Astrocyte (in vitro differentiated cells and primary cell): ENCODE measurements at places on chromosomes 6 and 20.

DNA sequence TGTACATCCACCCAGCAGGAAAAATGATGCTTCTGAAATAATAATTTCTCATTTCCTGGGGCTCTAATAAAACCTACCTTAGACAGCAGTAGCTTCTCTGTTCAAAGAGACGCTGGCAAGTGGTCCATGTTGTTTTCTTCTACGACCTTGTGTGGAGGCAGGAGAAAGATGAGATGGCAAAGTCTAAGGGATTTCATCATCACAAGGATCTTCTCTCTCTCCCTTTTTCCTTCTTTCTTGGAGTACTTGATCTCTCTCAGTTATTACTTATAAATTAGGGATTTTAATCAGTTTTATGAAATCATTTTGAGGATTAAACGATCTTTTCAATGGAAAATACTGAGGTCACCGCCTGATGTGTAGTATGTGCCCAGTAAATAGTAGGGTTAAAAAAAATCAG is 147.5 kb downstream of the BMP7 start:
- no peak for DNase-seq

GRCh38 chr6:80623066-80623815 is 516.8 kb downstream of the BCKDHB start:
- no peak for DNase-seq

- peak; percentile 29 for DNase-seq
These were observed 39.4 kb downstream of the HFE start for GRCh38 chr6:26126394-26127235.

- DNase-seq, result no peak
These were observed 82.5 kb upstream of the ARID1B start for GRCh38 chr6:156694679-156695078.

GRCh38 chr6:2615251-2615650 is 135.5 kb downstream of the MYLK4 start:
- DNase-seq, result no peak

GRCh38 chr6:118188561-118188960 is 281.5 kb downstream of the SLC35F1 start:
- no peak for DNase-seq

DNA sequence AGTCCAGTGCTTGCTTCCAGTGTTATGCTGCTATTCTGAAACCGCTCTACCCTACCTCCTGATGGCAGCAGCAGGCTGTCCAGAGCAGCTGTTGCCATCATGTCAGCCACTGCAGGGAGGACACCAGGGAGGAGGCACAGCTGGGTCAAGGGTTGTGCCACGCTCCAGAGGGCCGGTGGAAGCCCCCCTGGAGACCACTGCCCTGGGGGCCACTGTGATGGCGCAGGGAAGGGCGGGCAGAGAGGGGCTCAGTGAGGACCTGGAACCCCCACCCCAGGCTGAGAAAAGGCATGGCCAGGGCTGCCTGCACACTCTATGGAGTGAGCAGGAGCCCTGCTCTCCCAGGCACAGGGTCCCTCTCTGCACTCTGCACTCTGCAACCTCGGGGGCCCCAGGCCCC is 271.3 kb upstream of the BTBD3 start:
- no peak for DNase-seq

DNA sequence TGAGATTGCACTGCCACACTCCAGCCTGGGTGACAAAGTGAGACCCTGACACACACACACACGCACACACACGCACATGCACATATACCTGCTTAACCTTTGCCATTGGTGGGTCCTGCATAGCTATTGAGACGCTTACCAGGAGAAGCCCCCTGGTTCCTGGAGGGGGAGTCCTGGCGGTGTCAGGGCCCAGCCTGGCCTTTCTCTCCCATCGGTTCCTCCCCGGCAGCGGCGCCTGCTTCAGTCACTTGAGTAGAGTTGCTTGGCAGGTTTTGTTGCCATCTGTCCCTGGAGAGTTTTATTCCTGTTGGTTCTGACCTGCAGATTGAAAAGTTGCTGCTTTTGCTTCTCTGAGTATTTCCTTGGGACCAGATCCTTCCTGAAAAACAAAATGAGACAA is 20.6 kb upstream of the FAM209A start:
- DNase-seq, result no peak

DNA sequence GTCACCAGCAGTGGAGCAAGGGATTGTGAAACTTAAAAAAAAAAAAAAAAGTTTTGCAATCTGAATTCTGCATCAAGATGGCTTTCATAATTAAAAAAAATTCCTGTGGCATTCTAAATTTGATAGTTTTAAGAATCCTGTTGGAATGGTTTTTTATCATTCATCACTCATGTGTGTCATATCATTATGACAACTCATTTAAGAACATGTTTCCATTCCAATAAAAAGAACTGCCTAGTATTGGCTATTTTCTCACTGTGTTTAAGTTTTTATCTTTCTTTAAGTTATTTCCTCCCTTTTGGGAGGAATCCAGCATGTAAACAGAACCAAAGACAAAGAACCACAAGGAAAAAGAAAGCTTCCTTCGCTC is 26.2 kb upstream of the RHAG start:
- DNase-seq, result no peak

DNA sequence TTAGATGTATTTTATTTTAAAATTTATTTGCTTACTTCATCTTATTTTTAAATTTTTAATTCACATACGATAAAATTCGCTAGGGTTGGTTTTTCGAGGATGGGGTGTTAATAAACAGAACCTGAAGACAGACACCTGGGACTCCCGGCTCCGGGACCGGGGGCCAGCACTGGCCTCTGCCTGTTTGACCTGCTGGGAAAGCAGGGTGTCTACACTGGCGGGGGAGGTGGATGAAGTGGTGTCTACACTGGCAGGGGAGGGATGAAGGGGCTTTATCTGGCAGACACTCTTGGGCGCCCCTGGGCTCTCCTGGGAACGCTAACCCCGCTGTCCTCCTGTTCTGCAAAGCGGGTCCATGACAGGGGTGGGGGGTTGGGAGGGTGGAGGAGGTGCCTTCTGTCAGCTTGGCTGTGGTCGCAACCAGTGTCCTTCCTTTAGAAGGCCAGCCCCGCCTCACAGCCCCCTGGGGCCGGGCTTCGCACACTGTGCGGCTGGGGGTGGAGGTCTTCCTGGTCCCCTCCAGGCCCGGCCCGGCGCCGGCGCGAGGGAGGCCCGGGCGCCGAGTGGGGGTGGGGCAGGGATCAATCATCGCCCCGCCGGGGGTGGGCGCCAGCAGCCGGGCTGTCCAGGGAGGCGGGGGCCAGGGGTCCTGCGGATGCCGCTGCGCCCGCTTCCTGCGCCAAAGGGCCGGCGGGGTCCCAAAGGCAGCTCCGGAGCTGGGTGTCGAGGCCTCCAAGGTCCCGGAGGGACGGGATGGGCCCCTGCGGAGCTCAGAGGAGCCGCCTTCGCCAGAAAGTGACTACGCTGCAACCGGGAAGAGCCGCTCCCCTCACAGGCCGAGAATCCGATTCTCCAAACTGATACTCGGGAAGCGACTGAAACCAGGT is 1.8 kb downstream of the GATA5 start:
- no peak for DNase-seq

DNA sequence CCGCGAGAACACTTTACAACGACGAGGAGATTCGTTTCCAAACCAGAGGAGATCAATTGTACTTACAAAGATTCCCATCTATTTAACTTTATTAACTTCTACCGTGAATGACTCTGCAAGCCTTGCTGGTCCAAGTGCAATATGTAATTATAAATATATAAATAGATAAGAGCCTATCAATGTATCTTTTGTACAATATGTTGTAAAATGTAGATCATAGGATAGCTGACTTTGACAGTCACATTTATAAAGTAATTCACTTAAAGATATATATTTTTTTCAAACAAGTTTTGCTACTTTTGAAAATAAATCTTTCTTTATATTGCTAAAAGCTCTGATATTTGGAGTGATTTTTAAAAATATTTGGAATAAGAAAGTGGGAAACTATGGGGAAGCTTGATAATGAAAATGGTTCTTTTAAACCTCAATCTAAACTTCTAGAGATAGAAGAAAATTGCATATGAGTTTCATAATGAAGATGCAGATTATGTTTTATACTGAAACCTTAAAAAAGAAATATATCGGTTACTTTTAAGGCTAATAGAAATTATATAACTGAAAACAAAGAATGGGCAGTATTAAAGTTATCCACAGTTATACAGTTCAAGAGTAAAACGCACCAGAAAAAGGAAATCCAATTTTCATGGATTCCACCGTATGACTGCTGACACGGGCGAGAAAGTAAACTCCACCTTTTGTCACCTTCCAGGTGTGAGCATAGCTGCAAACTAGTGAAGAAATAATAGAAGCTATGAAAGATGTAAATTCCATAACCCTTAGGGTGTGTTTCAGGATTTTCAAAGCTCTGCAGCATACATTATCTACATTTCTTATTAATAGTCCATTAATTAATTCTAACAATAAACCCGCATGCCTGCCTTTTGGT is 3.3 kb downstream of the TCF21 start:
- no peak for DNase-seq

GRCh38 chr6:135851442-135852271 is at the start of gene PDE7B:
TSS of gene PDE7B (plus strand) at chr6:135851701.
- peak; percentile 97 for DNase-seq

DNA sequence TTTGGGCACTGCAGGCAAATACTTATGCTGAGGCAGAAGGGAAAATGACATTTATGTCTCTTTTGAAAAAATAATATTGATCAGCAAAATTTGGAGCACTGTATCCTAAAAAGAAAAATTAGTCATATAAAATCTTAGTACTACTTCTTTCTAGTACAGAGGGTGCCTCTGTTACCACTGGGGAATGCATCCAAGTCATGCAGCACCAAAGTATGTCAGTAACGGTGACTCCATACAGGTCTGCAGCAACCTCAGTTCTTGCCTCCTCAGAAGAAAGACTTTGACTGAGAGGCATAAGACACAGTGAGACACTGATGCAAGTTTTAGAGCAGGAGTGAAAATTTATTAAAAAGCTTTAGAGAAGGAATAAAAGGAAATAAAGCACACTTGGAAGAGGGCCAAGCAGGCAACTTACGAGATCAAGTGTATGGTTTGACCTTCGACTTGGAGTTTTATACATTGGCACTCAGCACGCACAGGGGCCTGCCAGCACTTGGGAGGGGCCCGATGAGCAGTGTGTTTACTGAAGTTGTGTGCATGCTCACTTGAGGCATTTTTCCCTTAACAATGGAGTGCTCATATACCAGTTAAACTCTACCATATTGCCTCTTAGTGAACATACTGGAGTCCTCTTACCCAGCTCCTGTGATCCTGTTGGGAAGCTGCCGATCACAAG is 1244.8 kb downstream of the EPHA7 start:
- no peak for DNase-seq

- DNase-seq, result peak; percentile 90
These were observed 5.7 kb downstream of the COMMD7 start for GRCh38 chr20:32737371-32738223.

DNA sequence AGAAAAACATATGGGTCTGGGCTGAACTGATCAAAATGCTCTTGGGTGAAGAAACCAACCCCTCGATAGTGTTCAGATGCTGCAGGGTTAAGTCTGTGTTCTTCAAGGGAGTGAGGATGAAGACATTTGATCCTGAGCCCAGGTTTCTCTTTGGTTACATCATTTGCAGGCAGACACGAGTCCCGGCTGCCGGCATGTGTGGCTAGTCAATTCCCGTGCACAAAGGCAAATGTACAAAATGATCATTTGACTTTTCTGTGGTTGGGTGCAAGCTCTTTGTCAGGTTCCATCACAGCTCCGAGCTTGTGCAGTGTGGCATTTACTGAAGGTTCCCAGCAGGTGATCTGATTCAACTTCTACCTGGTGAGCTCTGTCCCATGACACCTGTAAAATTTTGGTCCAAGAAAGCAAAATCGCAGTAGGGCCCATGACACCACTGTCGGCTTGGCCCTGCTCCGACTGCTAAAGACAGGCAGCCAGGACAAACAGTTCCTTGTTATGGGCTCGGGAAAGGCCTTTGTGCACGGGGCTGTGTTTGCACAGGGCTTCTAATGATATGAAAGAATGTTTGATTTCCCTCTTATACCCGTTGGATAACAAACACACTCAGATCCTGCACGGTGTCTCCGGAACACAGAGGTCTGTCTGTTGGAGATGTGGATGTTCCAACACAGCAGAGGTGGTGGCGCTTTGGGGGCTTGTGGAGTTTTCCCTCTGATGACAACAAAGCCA is 46.9 kb downstream of the GJA10 start:
- DNase-seq, result peak; percentile 39

- DNase-seq, result no peak
These were observed 168.5 kb downstream of the CDC5L start for GRCh38 chr6:44556046-44556445.

DNA sequence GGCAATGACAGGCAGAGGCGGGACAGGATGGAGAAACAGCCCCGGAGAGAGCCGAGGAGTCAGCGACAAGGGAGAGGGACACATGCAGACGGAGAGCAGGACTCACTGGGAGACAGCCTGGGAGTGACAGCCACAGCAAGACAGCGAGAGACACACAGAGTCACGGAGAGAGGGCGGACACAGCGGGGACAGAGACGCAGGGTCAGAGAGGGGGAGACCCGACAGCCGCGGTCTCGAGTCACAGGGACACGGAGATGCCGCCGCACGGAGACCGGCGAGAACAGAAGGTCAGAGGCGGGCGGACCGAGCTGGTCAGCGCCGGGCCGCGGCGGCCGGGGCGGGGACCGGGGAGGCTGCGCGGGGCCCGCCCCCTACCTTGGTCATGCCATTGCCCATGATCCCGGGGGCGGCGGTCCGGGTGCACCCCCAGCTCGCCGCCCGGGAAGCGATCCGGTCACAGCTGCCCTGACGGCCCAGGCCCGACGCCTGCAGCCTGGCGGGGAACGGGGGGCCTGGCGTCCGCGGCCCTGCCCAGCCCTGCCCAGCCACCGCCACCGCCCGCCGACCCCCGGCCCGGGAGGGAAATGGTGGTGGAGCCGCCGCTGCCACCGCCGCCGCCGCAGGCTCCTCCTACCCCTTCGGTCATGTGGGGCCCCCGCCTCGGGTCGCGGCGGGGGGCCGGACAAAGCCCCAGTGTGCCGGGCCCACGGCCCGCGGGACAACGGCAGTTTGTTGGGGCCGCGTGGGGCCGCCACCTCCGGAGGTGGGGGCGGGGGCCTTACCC is at the start of the genes DUSP15 and TTLL9:
DUSP15 (minus strand) TSS at position 586 of the 784 bp plus-strand sequence; CDS start at position 396, 190 bp downstream.
TTLL9 (plus strand) TSS at position 693 of the 784 bp plus-strand sequence. CDS start 493 bp downstream, outside the sequence.
- DNase-seq, result no peak

GRCh38 chr20:63060057-63060991 is 53.6 kb upstream of the BHLHE23 start:
- DNase-seq, result peak; percentile 45

- no peak for DNase-seq
These were observed 22.8 kb upstream of the SLC17A4 start for GRCh38 chr6:25731721-25732120.

GRCh38 chr6:34656378-34657036 is 40.1 kb downstream of the ILRUN start:
- peak; percentile 73 for DNase-seq

GRCh38 chr6:43509984-43510826 is at the start of gene LRRC73:
TSS of gene LRRC73 (minus strand) at chr6:43510346. CDS start at chr6:43509785, 561 bp downstream.
- peak; percentile 59 for DNase-seq

GRCh38 chr6:119322715-119323350 is 26.7 kb downstream of the MAN1A1 start:
- no peak for DNase-seq
